Motor neuron (in vitro differentiated cells): ENCODE measurements at places on chromosomes 3 and 15.

- no peak for ATAC-seq
Observed at GRCh38 chr3:147423537-147423797, 14.3 kb downstream of the ZIC1 start.

- peak; percentile 70 for ATAC-seq
Observed at GRCh38 chr15:70245932-70246622, 148.4 kb upstream of the TLE3 start.

DNA sequence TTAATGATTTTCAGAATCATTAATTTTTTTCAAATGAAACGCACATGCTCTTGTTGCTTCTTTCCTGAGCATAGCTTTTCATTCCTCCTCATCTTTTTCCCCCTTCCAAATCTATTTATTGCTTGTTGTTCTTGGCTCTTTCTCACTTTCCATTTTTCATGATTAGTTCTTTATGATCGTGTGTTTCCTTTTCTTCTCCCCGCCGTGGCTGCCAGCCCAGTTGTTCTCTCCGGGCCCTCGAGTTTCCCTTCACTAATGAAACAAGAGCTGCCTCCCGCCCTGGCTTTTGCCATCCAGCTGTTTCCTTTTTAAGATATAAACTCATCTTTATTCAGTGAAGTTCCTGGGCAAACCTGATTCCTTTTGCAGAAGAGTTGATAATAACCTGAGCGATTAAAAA lies 170.2 kb upstream of the NR2F2 start:
- no peak for ATAC-seq

- no peak for ATAC-seq
Observed at GRCh38 chr3:189890496-189890895, 230.2 kb downstream of the P3H2 start.

- ATAC-seq = no peak
Observed at GRCh38 chr3:26104851-26105251, 315.0 kb downstream of the OXSM start.

GRCh38 chr15:60373745-60374144 lies 24.0 kb downstream of the ANXA2 start:
- no peak for ATAC-seq

DNA sequence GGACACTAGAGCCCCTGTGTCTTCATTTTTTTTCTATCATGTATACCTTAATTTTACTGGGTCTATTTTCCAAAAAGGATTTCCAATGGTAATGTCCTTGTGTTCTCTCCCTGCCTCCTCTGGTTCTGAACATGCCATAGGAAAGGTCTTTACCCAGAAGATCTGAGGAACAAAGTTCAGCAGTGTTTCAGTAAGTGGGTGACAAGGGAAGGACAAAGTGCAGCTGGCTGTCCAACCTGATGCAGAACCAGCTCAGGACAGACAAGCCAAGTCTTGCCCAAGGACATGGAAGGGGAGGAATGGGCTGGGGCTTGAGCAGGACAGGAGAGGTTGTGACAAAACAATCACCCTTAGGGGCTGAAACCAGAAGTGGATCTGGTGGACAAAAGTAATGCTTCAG lies 61.2 kb upstream of the STRIT1 start:
- no peak for ATAC-seq

GRCh38 chr15:69897061-69897460 lies 200.7 kb downstream of the TLE3 start:
- ATAC-seq = no peak

DNA sequence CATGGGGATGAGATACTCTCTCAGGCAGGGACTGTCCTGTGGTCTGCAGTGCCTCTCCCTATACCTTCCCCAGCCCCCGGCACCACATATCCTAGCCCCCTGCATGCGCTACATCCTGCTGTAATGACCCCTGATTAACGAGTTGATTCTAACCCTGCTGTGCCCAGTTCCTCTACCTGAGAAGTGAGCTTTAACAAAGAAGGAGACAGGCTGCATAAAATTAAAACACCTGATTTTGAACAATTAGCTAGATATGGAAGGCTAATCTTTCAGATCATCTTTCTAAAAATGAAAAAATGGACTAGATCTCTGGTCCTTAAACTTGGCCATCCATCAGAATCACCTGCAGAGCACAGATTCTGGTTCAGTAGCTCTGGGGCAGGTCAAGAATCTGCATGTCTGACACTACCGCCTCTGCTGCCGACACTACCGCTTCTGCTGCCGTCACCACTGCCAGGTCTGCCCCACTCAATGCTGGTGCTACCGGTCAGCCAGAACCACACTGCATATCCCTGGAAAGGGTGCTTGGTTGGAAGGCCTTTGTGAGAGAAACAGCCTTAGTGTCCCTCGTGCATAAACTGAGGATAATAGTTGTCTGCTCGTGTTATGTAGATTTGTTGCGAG lies 33.6 kb upstream of the ZBTB38 start:
- no peak for ATAC-seq
